ENCODE measurements at places on chromosomes 7 and 10.

GRCh38 chr7:26193432-26194207 lies 6.9 kb downstream of the HNRNPA2B1 start:
- no peak for DNase-seq

DNA sequence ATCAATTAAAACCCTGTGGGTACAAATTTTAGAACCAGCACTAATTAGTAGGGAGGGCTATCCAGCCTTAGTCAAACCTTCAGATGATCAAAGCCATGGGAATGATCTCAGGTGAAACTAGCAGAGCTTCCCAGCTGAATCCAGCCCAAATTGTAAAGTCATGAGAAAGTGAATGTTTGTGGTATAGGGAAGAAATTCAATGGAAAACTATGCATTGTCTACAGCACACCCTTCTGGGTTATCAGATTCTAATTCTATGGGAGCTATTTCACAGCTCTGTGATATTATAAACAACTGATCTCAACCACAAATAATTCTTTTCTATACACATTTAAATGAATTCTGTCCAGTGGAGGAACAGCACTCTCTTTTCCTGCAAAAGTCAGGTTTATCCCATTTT lies 24.6 kb upstream of the BMPER start:
- no peak for DNase-seq

GRCh38 chr7:68505721-68506120 lies 1092.6 kb upstream of the AUTS2 start:
- no peak for DNase-seq

DNA sequence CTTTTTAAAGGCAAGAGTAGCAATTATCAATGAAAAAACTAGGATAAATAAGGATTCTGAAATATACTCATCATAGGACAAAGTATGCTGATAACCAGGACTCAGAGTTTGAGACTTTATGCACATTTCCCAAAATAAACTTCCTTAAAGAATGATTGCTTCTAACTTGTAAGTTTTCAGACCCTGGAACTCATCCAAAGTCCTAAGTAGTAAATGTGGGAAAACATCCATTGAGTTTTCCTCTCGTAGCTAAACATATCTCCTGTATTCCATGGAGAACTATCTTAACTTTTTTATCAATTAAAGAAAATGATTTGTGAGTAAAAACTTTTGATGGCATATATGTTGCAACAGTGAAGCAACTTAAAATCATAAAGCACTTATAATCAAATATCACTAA lies 285.2 kb upstream of the KLF6 start:
- no peak for DNase-seq

- DNase-seq: peak; percentile 74
These were observed 26.5 kb upstream of the CHST15 start for GRCh38 chr10:124119946-124120345.

- DNase-seq: no peak
These were observed 139.4 kb downstream of the OAT start for GRCh38 chr10:124279298-124279697.

GRCh38 chr7:133102276-133103060 lies 20.6 kb upstream of the CHCHD3 start:
- DNase-seq: no peak

DNA sequence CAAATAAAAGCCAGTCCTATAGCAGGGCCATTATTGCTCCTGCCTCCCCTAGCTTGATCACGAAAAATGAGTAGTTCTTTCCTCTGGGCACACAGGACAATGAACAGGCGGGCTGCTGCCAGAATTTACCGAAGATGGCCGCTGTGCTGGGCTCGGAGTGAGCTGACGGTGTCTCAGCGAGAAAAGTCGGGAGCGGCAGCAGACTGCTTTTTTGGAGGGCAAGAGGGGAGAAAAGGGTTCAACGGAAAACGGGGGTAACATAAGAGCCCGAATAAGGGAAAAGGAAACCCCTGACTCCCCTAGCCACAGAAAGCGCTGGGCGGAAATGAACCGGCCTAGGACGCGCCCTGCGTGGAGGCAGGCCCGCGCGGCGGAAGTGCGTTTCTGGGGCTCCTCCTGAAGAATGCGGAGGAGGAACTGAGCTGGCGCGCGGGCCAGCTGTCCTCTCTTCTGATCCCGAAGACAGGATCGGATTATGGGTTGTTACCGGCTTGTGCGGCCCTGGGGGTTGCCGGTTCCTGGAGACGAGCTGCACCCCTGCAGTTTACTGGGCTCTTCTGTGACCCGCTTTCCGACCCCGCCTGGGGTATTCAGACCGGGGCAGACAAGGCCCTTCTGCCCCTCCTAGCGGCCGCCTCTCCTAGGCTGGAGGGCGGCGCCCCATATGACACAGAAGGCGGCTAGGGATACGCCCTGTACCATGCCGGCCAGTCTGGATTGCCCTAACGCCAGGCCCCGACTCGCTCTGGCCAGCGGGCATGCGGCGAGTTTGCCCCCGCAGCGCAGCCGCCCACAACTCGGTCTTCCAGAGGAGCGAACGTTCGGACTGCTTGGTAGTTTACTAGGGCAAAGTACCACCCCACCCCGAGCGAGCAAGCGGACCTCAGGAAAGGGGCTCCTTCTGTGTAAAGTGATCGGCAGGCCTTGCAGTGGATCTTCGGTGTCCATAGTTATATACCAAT lies 30.1 kb upstream of the KMT2E start:
- peak; percentile 92 for DNase-seq

GRCh38 chr10:6219494-6219836 lies 16.7 kb downstream of the PFKFB3 start:
- no peak for DNase-seq

DNA sequence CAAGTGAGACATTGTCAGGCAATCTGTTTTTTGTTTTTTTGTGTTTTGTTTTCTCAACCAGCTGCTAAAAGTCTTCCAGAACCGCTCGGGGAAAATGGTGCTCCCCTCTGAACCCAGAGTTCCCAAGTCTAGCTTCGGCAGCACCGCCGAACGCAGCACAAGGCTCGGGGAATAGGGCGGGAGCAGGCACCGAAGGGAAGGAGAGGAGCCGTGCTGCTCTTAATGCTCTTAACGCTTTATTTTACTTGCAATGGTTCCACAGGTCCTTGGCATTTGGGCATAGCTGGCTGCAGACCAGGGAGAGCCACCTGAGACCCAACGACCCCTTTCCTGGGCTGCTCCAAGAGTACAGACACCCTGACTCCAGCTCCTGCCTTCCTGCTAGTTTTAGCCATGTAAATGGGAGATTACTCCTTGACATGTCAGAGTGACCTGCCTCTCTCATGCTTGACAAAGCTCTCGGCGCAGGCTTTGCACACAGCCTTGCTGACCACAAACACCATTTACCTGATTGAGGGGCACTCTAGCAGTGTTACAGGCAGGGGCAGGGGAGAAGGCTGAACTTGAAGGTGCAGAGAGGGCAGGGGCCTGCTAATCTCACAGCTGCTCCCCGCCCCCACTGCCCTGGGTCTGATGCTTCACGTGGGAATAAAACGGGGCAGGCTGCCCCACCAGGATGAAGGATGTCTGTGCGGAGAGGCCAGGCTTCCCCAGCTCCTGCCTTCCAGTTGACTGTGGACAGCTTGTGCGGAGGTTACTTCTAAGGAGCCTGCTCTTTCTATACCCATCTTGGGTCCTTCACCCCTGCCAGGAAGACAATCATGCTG lies 58.6 kb upstream of the EFCAB10 start:
- DNase-seq: no peak

GRCh38 chr10:46094931-46095750 lies 49.1 kb upstream of the MSMB start:
- DNase-seq: no peak

DNA sequence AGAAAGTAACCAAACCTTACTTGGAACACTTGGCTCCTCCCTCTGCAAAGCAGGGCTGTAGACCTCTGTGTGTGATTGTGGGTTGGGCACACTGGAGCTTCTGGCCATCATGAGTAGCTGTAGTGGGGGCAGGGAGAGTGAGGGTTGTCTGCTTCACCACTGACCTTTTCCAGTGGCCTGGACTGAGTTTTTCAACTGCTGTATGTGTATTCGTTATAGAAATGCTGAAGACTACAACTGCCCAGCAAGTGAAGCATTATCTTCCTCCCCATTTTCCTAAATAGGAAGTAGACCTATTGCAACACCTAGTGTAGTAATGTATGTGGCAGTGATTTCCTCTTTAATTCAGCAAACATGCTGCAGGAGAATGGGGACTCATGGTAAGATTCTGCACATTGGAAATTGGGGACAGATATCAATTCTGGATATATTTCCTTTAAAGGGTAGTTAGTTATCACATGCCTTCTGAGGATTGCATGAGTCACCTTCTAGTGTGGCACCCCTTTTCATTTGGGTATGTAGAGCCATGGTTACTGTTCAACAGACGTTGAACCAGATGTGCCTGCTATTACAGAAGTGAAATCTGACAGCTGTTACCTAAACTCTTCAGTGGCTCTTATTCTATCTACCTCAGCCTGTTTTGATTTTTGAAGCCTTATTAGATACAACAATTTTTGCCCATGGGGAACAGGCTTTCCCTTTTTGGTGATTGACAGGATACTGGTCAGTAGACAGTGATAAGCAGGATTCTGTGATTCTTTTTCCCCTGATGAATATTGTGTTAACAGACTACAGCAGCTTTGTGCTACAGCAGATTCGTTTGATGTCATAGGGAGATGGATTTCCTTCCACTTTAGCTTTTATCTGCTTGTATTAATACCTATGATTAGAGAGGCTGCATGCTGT lies 130.9 kb downstream of the SND1 start:
- peak; percentile 87 for DNase-seq

- no peak for DNase-seq
These were observed 8.1 kb downstream of the FAM171A1 start for GRCh38 chr10:15363031-15363430.

DNA sequence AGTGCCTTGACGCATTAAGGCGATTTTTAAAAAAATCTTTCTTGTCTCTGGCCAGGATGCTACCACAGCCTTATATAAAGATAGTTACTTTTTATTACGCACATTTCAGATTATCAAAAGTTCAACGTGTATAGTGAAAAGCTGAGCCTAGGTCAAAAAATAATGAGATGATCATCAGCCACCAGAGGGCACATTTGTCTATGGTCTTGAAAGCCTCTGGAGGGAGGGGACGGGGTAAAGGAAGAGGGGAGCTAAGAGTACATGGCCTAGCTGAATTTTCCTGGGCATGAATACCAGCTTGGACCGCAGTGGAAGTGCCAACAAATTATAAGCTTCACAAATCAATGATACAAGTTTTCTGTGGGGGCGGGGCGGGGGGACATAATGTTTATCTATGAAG lies 285.9 kb upstream of the SMIM30 start:
- no peak for DNase-seq

- peak; percentile 24 for DNase-seq
These were observed 6.5 kb downstream of the SAP25 start for GRCh38 chr7:100567031-100567730.

DNA sequence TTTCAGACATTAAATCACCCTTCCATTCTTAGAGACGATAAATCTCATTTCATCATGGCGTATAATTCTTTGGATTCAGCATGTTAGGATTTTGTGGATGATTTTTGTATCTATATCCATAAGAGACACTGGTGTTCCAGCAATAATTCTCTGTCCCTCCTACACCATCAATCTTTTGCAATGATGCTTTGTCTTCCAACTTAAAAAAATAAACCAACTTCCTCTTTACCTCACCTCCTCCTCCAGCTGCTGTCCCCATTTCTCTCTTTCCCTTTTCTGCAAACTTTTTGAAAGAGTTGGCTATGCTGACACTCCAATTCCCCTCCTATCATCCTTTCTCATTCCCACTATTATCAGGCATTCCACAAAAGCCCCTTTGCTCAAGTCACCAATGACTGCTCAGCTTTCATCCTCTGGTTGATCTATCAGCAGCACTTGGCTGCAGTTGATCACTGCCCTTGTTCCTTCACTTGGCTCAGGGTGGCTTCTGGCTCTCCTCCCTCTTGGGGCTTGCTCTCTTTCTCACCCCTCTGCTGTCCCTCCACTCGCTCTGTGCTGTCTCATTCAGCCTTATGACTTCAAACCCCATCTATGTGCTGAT lies 130.0 kb downstream of the ARHGAP22 start:
- no peak for DNase-seq

DNA sequence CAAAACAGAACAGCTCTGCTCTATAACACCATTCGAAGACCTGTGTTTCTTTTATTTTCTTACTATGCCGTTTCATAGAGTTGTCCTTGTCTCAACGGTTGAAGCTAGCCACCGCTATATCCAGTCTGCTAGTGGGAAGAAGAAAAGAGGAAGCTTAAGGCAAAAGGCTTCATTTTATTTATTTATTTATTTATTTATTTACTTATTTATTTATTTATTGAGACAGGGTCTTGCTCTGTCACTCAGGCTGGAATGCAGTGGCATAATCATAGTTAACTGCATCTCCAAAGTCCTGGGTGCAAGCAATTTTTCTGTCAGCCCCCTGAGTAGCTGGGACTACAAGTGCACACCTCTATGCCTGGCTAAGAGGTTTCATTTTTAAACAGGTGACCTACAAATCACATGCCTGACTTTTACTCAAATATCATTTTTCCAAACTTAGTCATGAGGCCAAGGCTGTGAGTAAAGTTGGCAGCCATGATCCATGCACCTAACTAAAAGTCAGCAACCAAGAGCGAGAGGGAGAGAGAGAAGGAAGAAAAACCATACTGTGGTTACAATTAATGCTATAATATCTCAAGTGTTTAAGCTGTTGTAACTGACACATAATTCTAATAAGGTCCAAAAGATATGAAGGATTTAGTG lies 1305.3 kb upstream of the LRRTM3 start:
- DNase-seq: no peak

DNA sequence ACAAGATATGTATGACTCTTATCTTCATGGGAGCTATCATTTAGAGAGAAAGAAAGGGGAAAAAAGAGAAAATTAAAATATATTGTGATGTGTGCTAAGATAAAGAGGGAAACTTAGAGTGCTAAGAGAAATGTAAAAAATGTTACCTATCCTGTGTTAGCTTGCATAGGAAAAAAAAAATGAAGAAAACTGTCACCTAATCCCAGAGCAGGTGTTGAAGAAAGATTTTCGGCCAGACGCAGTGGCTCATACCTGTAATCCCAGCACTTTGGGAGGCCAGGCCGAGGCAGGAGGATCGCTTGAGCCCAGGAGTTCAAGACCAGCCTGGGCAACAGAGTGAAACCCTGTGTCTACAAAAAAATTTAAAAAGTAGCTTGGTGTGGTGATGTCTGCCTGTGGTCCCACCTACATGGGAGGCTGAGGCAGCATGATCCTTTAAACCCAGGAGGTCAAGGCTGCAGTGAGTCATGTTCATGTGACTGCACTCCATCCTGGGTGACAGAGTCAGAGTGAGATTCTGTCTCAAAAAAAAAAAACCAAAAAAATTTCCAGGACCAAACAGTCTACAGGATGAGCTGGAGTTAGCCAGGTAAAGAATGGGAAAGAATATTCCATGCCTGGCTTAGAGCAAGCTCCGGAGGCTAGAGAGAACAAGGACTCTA lies 2.4 kb upstream of the MKLN1 start:
- DNase-seq: peak; percentile 62

- DNase-seq: no peak
These were observed 44.5 kb upstream of the MRPS16 start for GRCh38 chr10:73296946-73297345.

- DNase-seq: peak; percentile 31
These were observed 119.1 kb downstream of the TFEC start for GRCh38 chr7:115911465-115911864.

- DNase-seq: no peak
These were observed 56.8 kb upstream of the LRRC17 start for GRCh38 chr7:102856036-102856435.

All from suppressor macrophage (primary cell).